Hindlimb muscle (tissue), 1 donor: ENCODE measurements at places on chromosomes 6 and 20. TPM values are rescaled to one million over a fixed set of nuclear protein-coding genes. Genes with fewer than 3 reads are reported as not detected.

DNA sequence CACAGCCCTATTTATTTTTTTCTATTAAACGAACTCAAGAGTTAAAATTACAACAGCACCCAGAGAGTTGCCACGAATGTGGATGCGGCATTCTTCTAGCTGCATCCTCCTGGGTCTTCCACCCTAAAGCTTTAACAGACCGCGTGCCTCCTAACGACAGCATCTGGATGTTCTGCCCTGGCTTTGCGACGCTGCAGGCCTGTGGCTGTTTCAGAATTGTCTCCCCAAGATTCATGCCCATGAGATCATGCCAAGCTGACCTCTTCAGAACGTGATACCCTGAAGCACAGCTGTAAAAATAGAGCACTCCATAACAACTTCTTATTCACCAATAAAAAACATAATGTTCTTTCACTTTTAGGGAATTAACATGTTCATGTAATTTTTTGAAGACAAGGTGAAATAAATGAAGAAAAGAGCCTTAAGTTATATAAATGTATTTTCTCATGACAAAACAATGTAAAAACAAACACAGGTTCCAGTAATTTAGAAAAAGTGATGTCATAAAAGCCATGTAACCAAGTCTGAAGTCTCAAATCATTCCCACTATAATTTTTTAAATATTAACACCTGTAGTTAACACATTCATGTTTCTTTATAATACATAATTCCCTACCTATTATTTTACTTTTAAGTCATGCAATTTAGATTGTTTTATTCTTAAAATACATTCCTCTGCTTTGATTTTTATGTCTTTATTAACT is 26.5 kb downstream of the HIVEP2 start:
- no peak for DNase-seq

DNA sequence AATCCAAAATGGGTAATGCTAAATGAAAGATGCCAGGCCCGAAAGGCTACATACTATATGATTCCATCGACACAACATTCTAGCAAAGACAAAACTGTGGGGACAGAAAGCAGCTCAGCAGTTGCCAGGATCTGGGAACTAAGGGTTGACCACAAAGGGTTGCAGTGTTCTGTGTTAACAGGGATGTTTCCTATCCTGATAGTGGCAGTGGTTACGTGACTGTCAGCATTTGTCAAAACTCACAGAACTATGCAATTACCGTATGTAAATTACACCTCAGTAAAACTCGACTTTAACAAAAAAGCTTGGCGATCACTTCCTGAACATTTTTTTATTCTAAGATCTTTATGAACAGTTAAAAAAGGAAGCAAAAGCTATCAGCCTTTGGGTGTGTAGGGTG is 83.9 kb downstream of the BANF2 start:
- DNase-seq, result no peak

DNA sequence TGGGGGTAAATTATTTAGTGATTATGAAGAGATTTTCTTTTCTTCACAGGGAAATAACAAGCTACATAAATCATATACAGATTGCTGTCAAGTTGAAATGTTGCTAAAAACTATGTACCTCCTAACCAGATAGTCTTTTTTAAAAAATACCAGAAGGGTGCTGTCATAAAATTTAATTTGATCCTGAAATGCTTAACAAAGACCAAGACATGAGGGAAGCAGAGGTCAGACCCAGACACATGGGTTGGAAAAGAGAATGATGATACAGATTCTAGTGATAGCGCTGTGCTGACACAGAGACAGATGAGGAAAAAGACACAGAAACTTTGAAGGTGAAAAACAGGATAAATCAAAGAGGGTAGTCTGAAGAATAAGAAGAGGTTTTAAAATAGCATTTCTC is 573.1 kb downstream of the HACE1 start:
- no peak for DNase-seq

DNA sequence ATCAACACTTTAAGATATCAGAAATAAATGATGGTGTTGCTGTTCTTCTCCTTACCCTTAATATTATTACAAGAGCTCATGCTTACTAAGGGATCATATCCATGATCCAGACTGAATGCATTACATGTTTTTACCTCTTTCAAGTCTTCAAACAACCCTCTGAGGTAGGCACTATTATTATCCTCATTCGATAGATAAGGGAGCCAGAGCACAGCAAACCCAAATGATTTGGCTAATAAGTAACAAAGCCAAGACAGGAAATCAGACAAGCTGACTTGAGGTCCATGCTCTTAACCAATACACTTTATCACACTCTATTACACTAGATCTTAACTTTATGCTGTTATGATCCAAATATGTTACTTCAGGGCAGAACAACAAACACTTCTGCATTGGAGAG is 145.9 kb downstream of the RALGAPA2 start:
- DNase-seq, result no peak

DNA sequence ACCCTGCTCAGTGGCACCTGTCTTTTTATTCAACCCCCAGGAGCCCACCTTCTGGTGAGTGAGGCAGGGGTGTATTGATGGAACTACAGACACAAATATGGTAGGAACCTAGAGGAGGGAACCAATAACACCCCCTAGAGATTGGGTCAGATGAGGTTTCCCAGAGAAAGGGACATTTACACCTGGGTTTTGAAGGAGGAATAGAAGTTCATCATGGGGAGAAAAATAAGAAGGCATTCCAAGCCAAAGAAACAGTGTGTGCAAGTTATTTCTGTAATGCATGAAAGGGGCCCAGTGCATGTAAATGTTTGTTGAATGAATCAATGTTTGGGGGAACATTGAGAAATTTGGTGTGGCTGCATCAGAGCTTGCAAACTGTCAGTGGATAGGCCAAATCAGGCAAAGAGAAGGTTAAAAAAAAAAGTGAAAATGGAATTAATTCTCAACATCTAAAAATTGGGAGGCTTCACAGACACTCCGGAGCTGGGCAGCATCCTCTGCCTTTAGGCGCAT is 11.1 kb upstream of the KIAA1755 start:
- DNase-seq, result no peak

DNA sequence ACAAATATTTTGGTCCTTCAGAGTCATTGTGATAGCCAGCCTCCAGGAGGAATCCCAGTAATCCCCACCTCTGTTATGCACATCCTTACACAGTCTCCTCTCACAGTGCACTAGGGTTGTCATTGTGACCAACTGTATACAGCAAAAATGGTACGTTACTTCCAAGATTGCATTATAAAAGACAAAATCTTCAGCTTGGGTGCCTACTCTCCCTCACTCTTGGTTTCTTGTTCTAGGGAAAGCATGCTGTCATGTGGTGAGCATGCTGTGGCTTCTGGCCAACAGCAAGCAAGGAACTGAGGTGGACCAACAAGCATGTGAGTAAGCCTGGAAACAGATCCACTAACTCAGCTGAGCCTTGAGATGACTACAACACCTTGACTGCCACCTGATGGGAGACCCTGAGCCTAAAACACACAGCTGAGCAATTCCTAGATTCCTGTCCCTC is 130.1 kb upstream of the DST start:
- no peak for DNase-seq

- DNase-seq, result no peak
Observed at GRCh38 chr6:168555618-168556273, 114.8 kb downstream of the SMOC2 start.

DNA sequence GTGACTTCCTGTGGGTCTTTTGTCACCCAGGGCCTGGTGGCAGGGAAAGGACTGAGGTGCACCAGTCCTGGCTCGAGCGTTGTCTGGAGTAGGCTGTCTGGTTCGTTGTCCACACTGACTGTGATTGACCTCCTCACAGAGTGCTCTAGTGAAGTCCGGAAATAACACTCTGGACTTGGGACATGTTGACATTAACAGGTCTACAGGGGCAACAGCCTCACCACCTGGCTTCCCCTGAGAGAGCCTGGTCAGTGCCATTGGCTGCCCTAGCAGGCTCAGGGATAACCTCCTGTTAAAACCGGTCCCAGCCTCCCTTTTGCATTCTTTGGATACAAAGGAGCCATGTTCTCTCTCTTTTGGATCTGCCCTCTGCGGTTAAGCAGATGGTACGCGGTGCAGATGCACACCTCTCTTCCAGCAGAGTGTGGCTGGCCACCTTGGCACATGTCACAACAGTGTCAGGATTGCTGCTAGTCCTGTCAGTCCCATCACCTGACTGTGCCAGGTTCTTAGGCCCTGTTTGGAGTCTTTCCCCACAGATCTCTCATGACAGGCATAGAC is 46.2 kb downstream of the CDS2 start:
- DNase-seq, result no peak

GRCh38 chr6:24924580-24925356 is 11.0 kb downstream of the RIPOR2 start:
- DNase-seq, result no peak

DNA sequence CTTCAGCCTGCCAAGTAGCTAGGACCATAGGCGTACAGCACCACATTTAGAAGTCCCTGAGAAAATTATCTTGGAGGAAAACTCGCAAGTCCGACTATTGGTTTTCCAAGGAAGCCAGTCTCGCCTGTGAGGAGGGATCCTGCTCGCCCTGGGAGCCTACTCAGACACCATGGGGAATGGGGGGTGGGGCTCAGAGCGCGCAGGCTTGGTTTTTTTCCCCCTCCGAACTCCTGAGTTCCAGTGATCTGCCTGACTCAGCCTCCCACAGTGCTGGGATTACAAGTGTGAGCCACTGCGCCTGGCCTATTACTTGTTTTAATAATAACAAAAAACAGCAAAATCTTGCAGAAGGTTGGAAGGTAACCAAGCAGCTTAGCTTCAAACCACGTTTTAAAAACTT is 153.7 kb downstream of the OR2B2 start:
- DNase-seq, result no peak

DNA sequence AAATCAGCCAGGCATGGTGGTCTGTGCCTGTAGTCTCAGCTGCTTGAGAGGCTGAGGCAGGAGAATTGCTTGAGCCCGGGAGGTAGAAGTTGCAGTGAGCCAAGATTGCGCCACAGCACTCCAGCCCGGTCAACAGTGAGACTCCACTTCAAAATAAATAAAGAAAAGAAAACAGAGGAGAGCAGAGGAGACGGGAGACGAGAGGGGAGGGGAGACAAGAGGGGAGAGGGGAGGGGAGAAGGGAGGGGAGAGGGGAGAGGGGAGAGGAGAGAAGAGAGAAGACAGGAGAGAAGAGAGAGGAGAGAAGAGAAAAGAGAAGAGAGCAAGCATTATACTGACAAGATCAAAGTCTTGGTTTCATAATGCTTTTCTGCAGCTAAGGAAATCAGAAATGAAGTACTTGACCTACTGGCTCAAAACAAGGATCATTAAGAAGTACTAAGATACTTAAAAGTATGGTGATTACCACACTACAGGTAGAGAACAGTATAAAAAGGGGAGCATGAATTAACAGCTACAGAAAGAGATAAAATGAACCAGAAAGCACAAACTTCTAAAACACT is 30.5 kb downstream of the FAM8A1 start:
- no peak for DNase-seq

- no peak for DNase-seq
Observed at GRCh38 chr20:47897461-47897860, 112.2 kb upstream of the SULF2 start.

GRCh38 chr6:163200289-163200688 is 214.2 kb upstream of the QKI start:
- DNase-seq, result no peak

- DNase-seq, result no peak
Observed at GRCh38 chr20:24943196-24943595, 5.9 kb upstream of the CST7 start.

NKAIN2 gene
- polyA plus RNA-seq, result 5.2 TPM

NRN1 gene
- 24.7 TPM for polyA plus RNA-seq
